ENCODE measurements at places on chromosomes 13 and 19.

DNA sequence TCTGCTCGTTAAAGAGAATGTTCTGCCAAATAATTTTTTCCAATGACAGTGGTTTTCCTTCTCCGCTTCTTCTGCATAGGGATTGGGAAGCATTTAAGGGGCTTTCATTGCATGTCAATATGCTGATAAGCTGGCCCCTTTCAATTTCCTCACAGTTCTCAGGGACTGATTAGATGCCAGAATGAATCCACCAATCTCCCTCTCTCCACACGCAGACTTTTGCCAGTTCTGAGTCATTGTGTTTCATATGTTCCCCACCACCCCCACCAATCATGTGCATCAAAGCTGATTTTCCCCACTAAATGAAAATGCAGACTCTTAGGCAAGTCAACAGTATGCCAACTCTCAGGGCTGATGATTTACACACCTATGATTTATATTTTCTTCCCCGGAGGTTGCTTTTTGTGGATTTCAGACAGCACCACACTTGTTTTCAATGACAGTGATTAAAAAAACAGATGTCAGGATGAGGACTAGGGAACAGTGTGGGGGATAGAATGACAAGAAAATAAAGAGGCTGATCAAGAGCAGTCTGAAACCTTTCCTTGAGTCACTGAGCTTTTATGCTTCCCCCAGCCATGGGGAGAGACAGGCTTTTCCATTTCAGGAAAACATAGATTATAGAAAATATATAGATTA lies 47.9 kb upstream of the C13orf42 start:
- DNase-seq, result no peak

DNA sequence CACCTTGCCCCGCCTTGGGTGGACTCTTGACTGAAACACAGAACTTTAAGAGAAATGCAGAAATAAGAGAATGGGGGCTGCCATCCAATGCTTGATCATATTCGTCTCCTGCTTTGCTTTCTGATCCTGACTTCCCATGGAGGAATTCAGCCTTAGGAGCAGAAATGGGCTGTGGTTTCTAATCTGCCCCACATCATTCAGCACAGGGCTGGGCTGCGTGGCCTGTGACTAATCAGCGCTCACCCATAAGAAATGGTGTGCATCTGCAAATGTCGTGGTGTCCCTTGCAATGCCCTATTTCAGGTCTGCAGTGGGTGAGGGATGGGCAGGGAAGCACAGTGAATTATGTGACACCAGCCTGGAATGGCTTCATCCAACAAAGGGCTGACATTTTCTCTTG lies 60.7 kb upstream of the URI1 start:
- DNase-seq, result no peak

DNA sequence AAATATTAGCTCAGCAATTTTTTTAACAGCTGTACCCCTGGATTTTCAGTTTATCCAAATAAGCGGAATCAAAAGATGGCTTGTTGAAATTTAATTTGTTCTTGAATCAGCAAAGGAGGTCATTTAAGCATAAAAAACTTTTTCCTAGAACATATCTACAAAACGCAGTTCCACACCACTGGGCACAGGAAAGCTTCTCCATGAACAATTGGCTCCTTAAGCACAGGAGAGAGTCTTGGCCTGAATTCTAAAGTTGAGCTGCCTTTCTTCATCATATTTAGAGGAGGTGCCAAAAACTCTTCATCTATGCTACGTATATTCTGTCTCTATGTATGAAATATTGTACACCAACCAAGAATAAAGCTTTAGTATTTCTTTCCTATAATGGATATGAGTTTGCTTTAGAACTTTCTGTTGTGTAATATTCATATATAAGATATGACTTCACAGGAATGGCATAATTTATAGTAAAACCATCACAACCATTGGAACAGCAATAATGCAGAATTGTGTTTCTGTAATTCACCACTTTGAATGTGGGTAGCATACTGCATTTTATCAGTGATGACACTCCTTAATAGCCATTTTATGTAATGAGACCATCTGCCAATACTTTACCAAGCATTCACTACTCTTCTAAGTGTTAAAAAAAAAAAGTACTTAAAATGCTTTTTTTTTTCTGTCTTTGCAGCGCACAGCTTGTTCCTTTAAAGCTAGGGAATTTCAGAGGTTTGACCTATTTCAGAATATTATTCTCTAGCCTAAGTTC lies 263.7 kb downstream of the SLITRK6 start:
- DNase-seq, result no peak

DNA sequence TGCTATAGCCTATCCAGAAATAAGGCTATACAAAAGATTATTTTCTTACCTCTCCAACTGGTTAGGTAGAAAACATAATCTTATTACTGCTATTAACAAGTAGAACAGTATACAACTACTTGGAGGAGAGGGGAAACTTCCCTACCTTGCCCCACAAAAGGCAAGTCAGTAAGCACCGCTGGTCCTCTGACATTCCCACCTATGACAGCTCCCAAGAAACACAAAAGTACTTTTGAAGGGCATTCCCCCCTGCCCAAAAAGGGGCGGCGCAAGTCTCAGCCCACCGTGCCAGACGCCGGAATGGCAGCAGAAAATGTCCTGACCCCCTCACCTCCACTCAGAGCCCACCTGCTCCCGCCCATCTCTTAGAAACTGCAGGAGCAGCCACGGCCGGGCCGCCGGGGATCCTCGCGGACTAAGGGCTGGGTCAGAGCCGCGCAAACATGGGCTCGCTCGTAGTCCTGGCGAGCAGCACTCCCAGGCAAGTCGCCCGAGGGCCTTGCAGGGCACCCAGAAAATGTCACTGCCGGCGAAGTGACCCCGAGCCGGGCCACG lies 437 bp downstream of the SUCLA2 start:
- DNase-seq, result peak; percentile 8

GRCh38 chr19:16945364-16945714 lies 56.5 kb downstream of the F2RL3 start:
- DNase-seq, result no peak

DNA sequence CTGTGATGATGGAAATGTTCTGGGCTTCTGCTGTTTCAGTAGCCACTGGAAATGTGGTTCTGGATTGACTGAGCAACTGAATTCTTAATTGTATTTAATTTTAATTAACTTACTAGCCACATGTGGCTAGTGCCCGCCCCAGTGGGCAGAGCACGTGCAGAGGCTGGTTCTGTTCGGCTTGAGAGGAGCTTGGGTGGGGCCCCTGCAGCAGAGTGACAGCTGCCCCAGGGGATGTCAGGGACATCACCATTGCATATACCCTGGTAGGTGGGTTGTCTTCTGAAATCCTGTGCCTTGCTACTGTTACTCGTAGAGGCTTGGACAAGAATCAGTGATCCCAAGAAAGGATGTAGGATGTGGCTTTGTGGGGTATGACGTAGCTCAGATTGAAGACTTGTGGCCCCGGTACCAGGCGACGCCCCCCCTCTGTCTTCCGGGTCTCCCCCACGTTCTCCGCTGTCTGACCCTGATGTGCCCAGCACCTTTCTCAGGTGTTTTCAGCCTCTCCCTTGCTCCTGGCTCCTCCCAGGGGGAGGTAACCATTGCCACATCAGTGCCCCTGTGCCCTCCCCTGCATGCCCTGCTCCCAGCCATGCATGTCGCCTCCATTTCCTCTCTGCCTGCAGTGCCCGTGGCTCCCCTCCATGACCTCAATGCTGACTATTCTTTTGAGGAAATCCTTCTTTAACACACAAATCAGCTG lies 102.6 kb upstream of the RNF113B start:
- no peak for DNase-seq

DNA sequence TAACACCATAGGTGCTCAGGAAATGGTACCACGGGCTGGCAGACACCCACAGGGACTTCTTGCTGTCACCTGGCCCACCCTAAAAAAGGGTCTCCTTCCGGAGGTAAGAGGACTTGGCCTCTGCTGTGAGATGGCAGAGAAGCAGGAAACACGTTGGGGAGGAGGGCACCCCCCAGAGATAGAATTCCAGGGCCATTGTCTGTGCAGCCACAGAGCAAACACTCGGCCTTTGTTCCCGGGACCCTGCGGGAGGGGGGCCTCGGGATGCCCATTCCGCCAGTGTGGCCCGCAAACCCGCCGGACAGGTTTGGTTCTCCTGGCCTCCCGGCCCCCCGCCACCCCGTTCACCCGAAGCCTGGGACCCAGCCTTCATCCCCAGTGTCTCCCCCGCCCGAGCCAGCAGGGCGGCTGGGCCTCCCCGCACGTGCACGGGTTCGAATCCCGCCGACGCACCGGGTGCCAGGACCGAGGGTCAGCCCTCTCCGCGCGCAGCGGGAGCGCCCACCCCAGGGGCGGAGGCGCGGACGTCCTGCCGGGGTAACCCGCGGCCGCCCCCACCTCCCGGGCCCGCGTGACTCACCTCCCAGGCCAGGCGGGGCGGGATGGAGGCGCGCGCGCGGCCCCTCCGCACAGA lies 714 bp downstream of the PLPP2 start:
- no peak for DNase-seq

DNA sequence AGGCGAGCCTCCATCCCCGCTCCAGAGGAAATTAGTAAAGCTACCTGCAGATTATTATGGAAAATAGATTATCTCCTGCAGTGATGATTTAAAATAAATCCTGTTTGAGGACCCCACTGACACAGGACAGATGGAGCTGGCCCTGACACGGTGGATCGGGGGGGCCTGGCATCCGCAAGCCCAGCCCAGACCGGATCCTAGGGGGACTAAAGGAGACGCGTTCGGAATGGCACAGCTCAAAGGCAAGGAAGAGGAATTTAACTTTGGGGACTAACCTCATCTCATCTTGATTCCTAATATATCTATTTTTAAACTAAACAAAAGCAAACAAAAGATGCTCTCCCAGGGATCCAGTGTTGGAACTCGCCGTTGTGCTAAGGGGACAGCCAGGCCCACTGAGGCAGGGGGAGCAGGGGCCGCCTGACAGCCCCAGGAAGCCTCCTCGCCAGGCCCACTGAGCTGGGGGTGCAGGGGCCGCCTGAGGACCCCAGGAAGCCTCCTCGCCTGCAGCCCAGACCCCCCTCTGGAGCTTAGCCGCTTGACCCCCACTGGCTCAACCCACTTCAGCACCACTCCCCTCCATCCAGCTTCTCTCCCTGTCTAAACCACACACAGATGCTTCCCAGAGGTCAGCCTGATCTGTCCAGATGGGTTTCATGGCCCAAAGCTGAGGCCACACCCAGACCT lies 78.6 kb downstream of the SPACA7 start:
- DNase-seq, result no peak

- no peak for DNase-seq
These were observed 93.0 kb downstream of the ITGBL1 start for GRCh38 chr13:101545521-101545920.

DNA sequence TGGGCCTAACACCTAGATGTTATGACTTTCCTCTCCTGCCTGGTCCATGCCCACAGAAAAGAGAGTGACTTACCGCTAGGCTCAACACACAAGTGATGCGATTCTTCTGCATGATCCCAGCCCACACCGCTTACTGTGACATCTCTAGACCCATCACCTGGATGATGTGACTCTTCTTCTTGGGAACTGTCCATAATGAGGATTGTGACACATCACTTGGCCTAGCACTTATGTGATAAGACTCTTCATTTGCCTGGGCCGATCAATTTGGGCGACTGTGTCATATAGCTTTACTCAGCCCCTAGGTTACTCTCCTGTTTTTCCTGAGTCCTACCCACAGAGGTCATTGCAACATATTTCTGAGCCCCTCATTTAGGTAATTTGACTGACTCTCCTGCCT lies 19.9 kb upstream of the ZNF681 start:
- DNase-seq, result no peak

GRCh38 chr13:112531263-112531794 lies 56.6 kb downstream of the TUBGCP3 start:
- DNase-seq, result peak; percentile 99

DNA sequence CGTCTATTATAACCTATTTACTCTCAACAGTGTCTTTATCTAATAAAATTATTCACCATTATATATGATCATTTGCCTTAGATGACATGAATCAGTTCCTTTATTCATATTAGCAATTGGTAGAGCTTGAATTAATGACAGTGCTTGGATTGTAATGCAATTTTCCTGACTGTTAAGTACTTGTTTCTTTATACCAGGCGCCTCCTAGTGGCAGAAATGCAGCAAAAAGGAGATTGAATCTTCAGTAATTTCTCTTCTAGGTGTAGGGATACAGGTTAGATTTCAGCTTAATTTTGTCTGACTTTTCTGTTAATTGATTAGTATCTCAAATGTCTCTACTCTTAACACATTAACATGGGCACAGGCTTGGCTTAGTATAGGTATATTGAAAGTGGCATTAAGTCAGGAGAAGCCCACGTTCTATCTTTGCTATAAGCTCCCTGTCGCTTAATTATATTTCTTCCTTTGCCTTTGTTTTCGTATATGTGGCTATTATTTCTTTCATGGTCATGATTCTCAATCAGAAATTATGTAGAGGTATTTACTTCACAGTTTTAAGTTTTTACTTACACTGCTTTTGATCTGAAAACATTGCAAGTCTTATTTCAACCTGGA lies 9.1 kb upstream of the LHFPL6 start:
- DNase-seq, result peak; percentile 48

- no peak for DNase-seq
These were observed 66.3 kb downstream of the ARHGAP35 start for GRCh38 chr19:46927106-46927505.

DNA sequence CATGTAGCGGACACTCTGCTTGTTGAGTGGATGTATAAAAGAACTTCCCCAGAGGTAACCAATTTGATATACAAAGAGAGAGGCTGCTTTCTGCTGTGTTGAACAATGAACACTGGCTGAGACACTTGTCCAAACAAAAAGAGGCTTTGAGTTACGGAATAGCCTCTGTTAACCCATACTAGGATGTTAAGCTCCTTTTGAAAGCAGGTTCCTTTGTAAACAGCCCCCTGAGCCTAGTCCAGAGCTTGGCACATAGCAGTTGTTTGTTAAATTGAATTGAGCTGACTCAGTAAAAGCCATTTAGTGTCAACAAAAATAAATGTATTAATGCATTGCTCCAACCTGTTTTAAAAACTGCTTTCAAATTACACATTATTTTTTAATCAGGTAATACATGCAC lies 200.1 kb downstream of the MZT1 start:
- no peak for DNase-seq

DNA sequence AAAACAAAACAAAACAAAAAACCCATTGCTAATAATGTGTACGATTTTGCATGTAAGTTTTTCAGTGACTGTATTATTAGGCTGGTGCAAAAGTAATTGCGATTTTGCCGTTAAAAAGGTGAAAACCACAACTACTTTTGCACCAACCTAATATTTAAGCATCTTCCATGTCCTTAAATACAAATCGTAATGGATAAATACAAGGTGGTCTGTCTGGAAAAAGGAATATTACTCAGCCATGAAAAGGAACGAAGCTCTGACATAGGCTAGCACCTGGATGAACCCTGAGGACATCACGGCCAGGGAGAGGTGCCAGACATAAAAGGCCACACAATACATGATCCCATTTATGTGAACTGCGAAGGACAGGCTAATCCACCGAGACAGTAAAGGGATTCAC lies 33.2 kb downstream of the GADD45B start:
- DNase-seq, result no peak

GRCh38 chr19:1509602-1510441 lies 3.0 kb downstream of the ADAMTSL5 start:
- DNase-seq, result no peak

- no peak for DNase-seq
These were observed 494.9 kb downstream of the FOXO1 start for GRCh38 chr13:40171566-40171965.

Measured in NCI-H1105 treated with DMSO at 0.1 percent for 48 hours (cell line).